ENCODE measurements at places on chromosomes 16 and 17.
A peak's percentile ranks its signal among the peaks of the same experiment; 100 is the strongest.

DNA sequence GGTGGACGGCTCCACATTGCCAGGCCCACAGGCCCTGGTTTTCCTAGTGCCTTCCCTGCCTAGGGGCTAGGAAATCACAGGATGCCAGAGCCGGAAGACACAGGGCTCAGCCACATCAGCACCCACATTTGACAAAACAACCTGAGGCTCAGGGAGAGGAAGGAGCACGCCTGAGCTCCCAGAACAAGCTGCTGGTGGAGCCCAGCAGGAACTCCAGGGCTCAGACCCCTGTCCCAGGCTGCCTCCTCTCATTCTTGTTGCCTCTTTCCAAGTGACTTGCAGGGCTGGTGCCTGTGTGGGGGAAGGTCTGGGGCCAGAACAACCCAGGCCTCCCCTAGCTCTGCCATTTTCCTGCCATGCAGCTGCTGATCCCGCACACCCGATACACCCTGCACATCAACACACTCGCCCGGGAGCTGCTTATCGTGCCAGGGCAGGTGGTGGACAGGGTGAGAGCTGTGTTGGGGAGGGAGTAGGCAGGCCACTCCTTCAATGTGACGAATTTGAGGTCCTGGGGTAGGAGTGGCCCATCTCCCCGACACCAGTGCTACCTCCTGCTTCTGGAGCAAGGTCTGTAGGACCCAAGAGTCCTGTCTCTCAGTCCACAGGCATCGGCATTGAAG, 7.6 kb downstream of the ALOX15B start:
- no peak for DNase-seq

DNA sequence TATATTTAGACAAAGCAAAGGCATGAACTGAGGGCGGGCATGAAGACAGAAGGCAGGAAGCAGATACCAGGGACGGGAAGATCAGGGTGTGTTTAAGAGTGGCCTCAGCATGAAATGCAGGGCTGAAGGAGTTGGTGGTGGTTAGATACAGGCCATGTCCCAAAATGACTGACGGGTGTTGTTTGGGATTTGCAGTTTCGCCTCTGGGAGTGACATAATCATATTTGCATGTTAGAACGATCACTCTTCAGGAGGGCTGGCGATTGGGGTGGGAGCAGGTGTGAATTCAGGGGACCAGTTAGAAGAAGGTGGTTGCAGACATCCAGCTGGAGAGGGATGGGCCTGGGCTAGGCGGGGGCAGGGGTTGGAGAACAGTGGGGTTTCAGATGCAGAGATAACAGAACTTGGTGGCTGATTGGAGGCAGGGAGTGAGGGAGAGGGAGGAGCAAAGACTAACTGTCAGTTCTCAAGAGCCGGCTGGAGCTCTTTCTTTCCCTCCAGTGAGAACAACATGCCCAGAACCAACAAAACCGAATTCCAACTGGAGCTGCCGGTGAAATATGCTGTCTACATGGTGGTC, 27.2 kb upstream of the ITGAX start:
- DNase-seq: no peak

GRCh38 chr17:28725660-28726225, 290 bp downstream of the TLCD1 start:
- DNase-seq: no peak

DNA sequence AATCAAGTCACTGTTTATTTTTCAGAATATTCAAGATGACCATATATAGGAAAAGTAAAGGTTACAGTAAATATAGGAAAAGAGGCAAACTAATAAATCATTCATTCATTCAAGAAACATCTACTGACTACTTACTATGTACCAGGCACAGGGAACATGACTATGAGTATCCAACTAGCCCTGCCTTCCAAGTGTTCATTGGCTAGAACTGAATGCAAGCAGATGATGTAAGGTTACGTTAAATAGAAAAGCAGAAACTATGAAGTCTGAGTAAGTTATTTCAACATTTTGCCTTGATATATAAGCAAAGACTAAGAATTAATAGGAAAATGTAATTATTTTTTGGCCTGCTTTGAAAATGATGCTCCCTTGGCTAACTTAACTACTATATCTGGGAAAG, 36.7 kb downstream of the SPAG9 start:
- no peak for DNase-seq

DNA sequence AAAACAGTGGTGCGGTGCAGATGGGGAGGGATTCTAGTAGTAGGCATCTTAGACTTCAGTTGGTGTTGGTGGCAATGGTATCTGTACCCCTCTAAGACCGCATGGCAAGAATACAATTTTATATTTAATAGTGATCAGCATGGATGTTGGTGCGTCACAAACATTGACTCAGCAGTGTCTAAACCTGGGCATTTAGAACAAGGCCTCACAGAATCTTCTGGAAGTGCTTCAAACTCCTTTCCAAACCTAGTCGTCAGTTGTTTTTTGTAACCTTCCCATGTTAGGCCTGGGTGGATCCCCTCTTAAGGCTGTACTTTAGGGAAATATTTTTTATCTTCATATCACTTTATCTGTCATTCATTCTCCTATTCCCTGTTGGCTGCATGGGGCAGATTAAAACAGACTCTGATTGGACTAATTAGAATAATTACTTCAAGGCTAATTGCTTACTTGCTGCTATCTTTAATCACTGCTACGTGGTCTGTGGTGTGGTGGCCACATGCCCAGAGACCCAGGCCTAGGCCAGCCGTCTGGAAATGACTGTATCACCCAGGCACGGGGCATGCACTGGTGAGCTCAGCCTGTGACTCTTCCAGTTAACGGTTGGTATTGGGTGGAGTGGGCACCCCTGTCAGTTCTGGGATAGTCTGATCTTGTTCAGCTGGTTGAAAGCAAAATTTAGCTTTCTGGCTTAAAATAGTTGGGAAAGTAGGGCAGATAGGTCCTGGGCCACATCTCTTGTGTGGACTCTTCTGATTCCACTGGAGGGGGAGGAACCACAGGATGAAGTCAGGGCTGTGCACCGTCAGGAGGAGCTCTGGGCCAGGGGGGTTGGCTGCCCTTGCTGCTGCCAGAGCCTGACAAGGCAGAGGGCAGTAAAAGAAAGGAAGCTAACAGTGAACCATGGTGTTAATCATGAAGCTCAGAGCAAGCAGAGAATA, 4.5 kb downstream of the ALKBH5 start:
- no peak for DNase-seq

DNA sequence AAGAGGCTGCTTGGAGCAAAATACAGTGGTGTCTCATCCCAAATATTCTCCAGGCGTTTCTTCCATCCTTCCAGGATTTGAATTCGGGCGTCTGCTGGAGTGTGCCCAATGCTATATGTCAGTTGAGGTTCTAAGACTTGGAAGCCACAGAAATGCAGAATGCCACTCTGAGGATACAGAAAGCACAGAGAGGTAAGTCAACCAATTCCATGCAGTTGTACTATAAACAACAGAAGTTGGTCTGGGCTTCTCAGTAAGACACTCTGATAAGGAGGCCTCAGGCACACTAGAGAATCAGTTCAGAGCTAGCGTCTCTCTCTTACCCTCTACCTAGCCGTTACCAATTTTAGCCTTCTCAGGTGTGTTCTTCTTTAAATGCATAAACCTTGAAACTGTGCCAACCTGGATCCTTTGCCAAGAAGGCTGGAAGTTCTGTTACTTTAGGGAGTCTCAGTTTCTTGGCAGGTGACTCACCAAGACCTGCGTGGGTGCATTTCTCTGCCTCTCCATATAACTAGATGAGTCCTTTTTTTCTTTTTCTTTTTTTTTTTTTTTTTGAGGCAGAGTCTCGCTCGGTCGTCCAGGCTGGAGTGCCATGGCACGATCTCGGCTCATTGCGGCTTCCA, 15.1 kb downstream of the NQO1 start:
- DNase-seq: no peak

DNA sequence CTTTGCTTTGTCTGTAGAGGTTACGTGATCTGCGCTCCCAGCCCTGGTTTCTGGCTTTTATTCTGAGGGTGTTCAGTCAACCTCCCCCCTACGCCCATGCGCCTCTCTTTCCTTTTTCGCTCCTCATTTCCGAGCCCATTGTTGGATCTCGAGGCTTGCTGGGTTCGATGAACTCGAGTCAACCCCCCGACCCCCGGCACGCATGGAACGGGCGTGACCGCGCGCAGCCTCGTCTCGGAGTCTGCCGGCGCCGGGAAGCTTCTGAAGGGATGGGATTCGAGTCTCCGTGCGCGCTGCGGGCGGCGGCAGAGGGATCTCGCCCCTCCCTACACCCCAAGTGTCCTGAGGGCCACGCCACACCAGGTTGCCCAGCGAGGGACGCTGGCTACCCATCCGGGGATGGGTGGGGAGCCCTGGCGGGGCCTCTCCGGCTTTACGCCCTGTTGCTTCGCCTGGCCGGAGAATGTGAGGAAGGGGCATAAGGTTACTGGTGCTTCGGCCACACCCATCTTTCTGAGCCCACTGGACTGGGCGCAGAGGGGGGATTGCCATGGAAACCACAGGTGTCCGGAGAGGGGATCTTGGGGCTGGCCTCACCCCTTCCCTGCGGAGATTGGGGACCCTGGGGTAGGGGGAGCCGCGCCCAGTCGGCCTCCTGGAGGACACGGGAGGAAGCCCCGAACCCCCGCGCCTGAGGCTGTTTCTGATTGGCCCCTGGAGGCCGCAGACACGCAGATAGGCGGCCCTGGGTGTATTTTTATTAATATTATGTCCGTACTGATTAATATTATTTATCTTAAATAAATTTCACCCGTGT, 1.8 kb downstream of the MAPT start:
- peak; percentile 60 for DNase-seq

DNA sequence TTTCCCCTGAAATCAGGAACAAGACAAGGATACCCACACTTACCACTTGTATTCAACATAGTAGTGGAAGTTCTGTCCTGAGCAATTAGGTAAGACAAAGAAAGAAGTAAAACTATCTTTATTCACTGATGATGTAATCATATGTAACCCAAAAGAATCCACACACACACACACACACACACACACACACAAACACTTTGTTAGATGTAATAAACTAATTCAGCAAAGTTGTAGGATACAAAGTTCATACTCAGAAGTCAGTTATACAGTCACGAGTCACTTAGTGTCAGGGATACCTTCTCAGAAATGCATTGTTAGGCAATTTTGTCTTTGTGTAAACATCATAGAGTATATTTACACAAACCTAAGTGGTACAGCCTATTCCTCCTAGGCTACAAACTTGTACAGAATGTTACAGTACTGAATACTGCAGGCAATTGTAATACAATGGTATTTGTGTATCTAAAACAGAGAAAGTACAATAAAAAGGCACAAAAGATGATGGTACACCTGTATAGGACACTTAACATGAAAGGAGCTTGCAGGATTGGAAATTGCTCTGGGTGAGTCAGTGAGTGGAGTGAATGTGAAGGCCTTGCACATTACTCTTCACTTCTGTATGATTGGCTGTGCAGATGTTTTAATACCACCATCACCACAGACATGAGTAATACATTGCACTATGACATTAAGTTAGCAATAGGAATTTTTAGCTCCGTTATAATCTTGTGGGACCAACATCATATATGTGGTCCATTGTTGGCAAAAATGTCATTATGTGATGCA, 370.1 kb downstream of the ZFHX3 start:
- no peak for DNase-seq

DNA sequence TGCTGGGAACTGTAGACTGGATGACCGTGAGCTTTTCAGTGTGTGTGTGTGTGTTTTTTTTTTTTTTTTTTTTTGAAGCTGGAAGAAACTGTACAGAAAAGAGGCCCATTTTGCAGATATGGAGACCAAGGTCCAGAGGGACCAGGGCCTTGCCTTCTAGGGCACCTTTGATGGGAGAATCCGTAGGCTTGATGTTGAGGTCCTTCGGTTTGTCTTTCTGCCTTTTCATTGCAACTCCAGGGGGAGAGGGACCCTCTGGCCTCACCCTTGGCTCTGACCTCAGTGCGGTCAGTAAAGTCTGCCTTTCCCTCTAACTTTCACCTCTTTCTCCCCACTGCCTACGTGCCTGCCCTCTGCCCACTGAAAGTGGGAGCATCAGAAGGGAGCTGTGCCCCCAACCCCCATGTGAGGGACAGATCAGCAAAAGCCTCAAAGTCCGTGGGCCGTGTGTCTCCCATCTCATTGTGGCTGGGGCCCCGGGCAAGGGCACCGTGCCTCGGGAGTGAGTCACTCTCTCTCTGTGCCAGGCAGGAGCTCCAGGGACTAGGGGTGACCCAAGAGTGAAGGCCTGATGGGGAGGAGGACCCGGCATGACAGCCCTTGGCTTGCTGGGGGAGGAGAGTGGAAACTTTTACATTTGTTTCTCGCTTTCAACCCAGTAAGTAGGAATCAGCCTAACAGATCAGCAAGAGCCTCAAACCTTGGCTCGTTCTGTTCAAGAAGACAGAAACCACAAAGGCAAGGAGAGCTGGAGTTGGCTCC, 123.6 kb downstream of the CMIP start:
- DNase-seq: no peak

Measured in H1 (cell line).